GM04504 (cell line): ENCODE measurements at places on chromosomes 5 and 9.
A peak's percentile ranks its signal among the peaks of the same experiment; 100 is the strongest.

- DNase-seq = no peak
Observed at GRCh38 chr5:133386662-133387061, 225.7 kb downstream of the FSTL4 start.

DNA sequence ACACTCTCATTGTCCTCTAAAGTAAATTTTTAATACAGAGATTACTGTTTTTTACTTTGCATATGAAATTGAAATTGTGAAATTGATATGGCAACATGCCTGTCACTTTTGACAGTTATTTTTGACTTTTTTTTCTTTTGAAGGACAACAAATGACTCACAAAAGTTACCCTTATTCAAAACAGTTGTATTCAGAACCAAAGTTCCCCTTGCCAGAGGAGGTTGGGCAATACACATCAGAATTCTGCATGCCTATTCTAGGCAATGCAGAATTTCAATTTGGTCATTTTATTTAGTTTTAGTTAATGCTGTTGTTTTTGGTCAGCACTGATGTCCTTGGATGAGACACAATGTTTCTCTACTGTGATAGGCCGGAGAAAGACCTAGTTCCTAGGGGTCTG, 299.1 kb upstream of the PRR16 start:
- no peak for DNase-seq

GRCh38 chr9:81344366-81344765, 345.0 kb downstream of the TLE1 start:
- DNase-seq = no peak

- no peak for DNase-seq
Observed at GRCh38 chr5:612498-613424, 621 bp downstream of the CEP72 start.

DNA sequence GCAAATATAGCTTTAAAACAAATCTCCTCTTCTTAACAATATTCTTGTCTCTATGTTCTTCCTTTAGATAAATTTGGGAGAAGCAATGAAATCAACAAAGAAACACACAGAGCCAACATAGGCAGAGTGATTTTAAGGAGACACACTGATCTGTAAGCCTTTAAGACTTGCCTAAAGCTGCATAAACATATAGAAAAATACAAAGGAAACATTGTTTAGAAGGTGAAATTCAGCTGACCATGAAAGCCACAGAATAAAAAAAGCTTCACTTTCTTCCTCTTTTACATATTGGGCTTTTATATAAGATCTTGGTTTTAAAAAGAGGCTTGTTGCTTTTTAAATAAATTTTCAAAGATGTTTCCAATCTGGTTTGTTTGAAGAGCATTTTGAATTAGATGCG, 1277.5 kb downstream of the EFNA5 start:
- DNase-seq = no peak

GRCh38 chr5:54519509-54519876, 1.9 kb downstream of the SNX18 start:
- DNase-seq = no peak

DNA sequence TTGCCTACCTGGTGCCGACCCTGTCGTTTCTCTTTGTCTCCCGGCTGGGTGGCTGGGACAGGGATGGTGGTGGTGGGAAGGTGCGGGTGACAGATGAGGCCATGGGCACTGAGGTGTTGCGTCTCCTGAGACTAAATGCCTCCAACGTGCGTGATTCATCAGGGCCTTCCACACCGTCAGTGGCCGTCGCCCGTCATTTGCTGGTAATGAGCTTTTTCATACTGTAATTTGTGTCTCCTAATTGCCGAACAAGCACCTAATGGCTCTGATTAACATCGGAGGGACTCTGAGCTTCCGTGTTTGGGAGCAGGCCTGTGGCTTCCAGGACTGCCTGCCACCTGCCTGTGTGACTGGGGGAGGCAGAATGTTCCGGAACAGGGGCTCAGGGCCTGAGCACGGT, 35.2 kb downstream of the RXRA start:
- DNase-seq = no peak

DNA sequence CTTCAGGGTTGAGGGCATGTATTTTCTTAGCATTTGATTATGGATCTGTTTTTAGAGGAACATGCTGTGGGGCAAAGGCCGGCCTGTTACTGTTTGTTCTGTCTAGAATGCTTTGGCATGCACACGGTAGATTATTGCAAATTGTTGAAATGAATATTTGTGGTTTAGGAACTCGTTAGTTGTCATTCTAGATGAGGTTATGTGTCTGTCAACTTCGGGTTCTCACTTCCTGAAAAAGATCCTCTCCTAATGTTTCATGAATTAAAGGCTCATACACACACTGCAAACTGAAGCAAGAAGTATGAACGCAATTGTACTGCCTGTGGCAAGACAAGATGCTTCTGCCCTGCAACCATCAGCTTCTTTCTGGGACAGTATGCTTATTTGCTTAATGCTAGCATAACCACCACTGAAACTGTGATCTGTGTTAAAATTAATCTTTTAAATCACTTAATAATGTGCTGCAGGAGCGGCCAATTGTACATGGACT, 99.6 kb downstream of the BASP1 start:
- DNase-seq = no peak

DNA sequence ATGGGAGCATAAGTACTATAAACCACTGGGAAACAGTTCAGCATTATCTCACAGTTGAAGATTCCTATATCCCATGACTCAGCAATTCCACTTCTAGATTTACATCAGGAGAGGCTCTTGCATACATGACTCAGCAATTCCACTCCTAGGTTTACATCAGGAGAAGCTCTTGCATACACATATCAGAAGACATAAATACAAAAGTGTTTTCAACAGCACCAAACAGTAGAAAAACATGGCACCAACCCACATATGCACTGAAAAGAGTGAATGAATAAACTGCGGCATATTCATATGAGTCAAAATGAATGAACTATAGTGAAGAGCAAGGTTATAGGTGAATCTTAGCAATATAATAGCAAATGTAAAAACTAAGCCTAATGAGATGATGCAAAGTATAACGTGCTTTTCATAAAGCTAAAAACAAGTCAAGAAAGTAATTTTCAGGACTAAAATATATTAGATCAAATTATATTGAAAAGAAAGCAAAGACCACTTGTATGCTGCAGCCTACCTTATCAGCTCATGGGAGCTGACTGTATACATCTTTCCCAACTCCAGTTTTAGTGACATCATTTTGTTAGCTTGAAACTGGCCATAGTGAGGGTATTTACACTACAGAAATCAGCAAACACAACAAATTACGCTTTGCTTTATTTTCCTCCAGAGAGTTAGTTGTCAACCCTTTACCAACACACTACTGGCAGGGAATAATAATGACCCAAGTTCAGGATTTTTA, 95.8 kb downstream of the ANKRD18B start:
- peak; percentile 48 for DNase-seq

- DNase-seq = no peak
Observed at GRCh38 chr9:211036-211435, 3.6 kb upstream of the DOCK8 start.

GRCh38 chr5:134572811-134573210, 47.3 kb downstream of the JADE2 start:
- DNase-seq = no peak

- DNase-seq = peak; percentile 34
Observed at GRCh38 chr5:179244044-179244443, 101.2 kb downstream of the ADAMTS2 start.

GRCh38 chr5:27450607-27451006, 412.2 kb upstream of the CDH9 start:
- no peak for DNase-seq

GRCh38 chr5:85590764-85591163, 1027.0 kb upstream of the COX7C start:
- DNase-seq = no peak

DNA sequence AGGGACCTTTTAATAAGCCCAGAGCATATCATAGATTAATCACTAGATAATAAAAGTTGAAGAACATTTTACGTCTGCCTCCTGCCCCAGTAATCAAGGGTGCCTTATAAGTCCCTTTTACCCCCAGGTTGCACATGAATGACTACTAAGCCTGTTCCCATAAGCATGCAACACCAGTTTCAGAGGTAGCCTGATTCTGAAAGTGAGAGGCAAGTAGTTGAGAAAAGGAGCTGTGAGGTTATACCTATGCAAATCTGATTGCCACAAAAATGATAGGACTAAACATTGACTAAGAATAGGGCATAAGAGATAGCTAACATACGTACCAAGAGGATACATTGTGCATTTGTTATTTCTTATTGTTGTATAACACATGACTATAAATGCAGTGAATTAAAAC, 681.9 kb downstream of the ISL1 start:
- DNase-seq = no peak

DNA sequence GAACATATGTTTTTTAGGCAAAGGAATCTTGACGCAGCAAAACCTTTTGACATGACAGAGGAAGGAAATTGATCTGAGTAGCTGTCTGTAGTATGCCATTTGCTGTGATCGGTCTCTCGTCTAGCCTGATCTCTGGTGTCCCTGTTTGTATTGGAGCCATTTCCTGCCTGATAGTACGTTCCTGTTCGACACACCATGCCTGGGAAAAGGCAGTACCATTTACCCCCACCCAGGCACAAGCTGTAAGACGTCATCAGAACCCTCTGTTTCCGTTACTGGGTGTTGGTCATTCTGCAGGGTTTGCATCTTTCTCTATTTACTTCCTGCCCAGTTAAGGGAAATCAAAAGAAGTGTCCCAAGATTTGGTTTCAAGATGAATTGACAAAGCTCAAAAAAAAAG, 129.7 kb downstream of the CEMIP2 start:
- DNase-seq = no peak

- DNase-seq = no peak
Observed at GRCh38 chr5:39199335-39199734, 20.0 kb downstream of the FYB1 start.

DNA sequence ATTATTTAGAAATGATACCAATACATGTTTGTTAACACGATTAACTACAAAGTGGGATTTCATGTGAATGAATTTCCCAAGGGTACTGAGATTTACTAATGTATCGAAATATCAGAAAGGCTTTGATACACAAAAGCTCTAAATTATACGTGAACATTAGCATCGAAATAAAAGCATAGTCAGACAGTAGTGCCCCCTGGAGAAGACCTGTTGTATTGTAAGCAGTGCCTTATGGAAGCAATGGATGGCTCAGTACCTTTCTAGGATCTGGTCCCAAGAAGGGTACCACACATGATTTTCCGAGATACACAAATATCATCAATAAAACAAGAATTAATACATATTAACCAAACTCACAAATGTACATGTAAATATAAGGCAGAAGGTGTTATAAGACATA, 153.8 kb downstream of the CDH12 start:
- no peak for DNase-seq

DNA sequence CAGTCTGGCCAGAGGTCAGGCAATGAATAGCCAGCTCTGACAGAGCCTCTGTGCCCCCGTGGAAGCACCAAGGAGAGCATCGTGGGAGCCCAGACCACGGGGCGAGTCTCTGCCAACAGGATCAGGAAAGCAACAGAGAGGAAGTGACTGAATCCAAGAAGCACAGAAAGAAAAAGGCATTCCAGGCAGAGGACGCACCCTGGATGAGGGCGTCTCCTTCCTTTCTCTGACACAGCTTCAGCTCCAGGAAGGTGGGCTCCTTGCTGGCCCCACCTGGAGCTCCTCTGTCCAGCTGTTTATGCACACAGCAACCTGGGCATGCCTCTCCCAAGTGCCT, 16.6 kb downstream of the HK3 start:
- DNase-seq = no peak

DNA sequence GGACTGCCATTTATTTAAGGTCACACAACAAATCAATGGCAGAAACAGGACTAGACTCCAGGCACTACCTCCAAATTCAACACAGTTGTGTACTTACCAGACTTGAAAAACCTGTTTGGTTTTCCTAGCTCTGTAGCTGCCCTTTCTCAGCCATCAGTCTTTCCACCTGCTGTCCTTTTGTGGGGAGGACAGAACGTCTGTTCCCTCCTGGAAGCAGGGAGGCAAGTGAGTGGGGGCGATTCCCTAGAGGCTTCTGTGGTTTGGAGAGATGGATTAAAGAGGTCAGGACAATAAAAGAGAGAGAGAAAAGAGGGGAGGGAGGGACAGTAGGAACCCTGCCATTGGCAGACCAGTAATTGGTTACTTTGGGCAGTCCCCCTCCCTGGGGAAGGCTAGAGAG, 14.7 kb downstream of the ASTN2 start:
- DNase-seq = no peak

DNA sequence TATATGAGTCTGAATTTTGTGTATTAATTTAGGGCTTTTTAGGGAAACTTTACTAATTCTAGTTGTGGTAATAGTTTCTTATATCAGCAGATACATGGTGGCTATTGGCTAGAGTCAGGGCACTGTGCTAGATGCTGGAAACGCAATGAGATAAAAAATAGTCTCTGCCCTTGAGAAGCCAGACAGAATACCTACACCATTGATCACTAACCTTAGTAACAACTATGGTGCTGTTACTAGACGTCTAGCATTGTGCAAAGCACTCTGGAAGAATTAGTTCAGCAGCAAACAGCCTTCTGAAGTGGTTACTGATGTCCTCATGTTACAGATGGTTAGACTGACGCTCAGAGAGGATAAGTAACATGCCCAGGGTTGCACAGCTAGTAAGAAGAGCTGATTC, 61.8 kb downstream of the GDA start:
- DNase-seq = no peak

GRCh38 chr9:19985081-19985480, 196.2 kb upstream of the SLC24A2 start:
- no peak for DNase-seq
